SJCRH30 (cell line): ENCODE measurements at places on chromosomes 13 and 19.

DNA sequence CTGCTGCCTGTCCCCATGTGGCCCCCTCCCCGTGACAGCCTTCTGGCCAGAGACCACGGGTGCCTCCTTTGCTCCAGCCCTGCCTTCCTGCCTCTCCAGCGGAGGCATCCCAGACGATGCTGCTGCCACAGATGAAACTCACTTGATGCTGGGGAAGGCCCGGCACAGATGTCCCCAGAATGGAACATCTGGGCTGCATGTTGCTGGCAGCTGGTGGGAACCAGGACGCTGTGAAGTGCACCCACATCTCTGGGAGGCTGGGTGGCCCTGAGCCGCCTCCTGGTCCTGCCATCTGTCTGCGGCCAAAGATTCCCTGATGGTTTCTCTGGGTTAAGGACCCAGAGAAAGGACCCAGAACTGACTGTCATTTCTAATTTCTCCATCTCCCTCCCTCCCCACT is 51.9 kb upstream of the PTPRS start:
- no peaks in the 10 kb centered on the region for H3K4me1 ChIP-seq
- H3K27ac ChIP-seq = no peak overlapping the region
- H3K36me3 ChIP-seq = no peaks in the 10 kb centered on the region
- H3K27me3 ChIP-seq = no peaks in the 10 kb centered on the region
- DNase-seq = no peak

DNA sequence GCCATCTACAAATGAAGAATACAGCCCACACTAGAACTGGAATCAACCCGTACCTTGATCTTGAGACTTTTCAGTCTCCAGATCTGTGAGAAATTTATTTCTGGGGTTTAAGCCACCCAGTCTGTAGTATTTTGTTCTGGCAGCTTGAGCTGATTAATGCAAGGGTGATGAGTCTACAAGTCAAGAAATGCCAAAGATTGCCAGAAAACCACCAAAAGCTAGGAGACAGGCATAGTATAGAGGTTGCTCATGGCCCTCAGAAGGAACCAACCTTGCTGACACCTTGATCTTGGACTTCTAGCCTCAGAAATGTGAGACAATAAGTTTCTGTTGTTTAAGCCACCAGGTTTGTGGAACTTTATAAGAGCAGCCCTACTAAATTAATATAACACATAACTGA is 428.2 kb upstream of the KLF12 start:
- H3K36me3 ChIP-seq = no peaks in the 10 kb centered on the region
- no peaks in the 10 kb centered on the region for H3K27me3 ChIP-seq
- no peaks in the 10 kb centered on the region for H3K4me1 ChIP-seq

- H3K4me3 ChIP-seq = no peak overlapping the region
- no peak for DNase-seq
- peaks cover 38% of the 10 kb centered on the region for H3K4me1 ChIP-seq
- peak overlapping the region; percentile 88 for H3K27ac ChIP-seq
- H3K27me3 ChIP-seq = no peaks in the 10 kb centered on the region
Observed at GRCh38 chr13:30731361-30732045, 3.8 kb upstream of the ALOX5AP start.

GRCh38 chr19:658916-659839 is 3.8 kb downstream of the RNF126 start:
- H3K36me3 ChIP-seq = peaks cover 7% of the 10 kb centered on the region; the same call in 1 of the 2 replicates
- H3K4me1 ChIP-seq = peaks cover 10% of the 10 kb centered on the region
- H3K4me3 ChIP-seq = no peak overlapping the region
- no peaks in the 10 kb centered on the region for H3K27me3 ChIP-seq
- DNase-seq = no peak
- no peak overlapping the region for H3K27ac ChIP-seq

DNA sequence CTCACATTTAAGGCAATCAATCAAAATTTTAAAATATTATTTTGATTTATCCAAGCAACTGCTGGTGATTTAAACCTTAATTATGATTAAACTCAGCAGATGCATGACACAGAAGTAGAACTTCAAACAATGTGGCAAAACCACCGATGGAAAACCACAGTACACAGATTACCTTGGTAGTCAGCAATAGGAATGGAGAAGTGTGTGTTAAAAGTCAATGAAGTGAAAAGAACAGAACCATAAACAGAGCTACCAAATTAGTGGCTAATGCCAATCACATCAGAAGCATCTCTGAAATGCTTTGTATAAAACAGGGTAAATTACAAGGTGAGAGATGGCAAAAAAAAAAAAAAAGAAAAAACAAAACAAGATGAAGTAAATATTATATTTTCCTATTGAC is 31.2 kb downstream of the KATNAL1 start:
- H3K4me1 ChIP-seq = no peaks in the 10 kb centered on the region
- peaks cover 14% of the 10 kb centered on the region; the same call in 1 of the 2 replicates for H3K36me3 ChIP-seq
- no peak overlapping the region for H3K4me3 ChIP-seq
- H3K27ac ChIP-seq = no peak overlapping the region

- H3K4me1 ChIP-seq = peaks cover 17% of the 10 kb centered on the region
- no peak overlapping the region for H3K27ac ChIP-seq
- no peaks in the 10 kb centered on the region for H3K27me3 ChIP-seq
Observed at GRCh38 chr19:31139871-31140505, 209.2 kb downstream of the TSHZ3 start.

GRCh38 chr19:56670961-56671612 is 470 bp downstream of the ZNF835 start:
- peak overlapping the region; percentile 45 for H3K4me3 ChIP-seq
- H3K27me3 ChIP-seq = no peaks in the 10 kb centered on the region
- no peak overlapping the region for H3K27ac ChIP-seq
- no peak for DNase-seq

GRCh38 chr13:32125751-32126150 is 94.2 kb downstream of the FRY start:
- no peaks in the 10 kb centered on the region for H3K27me3 ChIP-seq
- H3K4me3 ChIP-seq = no peak overlapping the region
- no peaks in the 10 kb centered on the region for H3K36me3 ChIP-seq
- no peak overlapping the region for H3K27ac ChIP-seq

DNA sequence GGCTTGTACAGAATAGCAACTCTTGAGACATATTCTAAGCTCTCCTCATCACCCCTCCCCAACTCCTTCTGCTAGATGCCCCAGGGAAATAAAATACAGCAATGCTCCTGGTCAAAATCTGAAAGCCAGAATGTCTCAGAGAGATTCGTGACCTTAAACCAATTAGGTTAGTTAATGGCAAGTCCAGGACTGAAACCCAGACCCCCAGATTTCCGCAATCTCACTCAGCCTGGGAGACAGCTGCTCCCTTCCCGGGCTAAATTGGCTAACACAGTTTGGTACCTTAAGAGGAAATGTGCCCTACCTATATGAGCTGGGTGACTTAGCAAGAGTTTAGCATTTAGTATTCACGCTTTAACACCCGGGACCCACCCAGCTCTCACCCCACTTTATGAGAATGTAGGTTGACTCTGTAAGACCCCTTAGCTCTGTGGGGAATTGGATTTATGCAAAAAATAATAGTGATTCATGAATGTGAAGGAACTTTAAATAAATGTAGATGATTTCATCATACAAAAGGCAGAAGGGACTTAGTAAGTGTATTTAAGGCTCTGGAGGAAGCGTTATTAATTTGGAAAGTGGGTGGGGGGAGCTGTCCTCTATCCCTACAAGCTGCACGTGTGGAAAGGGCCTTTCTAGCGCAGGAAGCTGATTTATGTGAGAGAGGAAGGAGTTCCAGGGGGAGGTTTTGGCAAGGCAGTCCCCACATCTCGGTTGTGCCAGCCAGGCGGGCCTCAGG is 1.1 kb downstream of the DLEU7 start:
- H3K4me1 ChIP-seq = peaks cover 43% of the 10 kb centered on the region
- H3K4me3 ChIP-seq = no peak overlapping the region
- H3K36me3 ChIP-seq = no peaks in the 10 kb centered on the region
- peak overlapping the region; percentile 27; the same call in 1 of the 2 replicates for H3K27ac ChIP-seq

GRCh38 chr19:2542341-2543069 is 66.6 kb downstream of the GADD45B start:
- H3K36me3 ChIP-seq = no peaks in the 10 kb centered on the region
- H3K27ac ChIP-seq = peak overlapping the region; percentile 38; the same call in 1 of the 2 replicates
- H3K4me1 ChIP-seq = peaks cover 27% of the 10 kb centered on the region
- peak overlapping the region; percentile 20; the same call in 1 of the 2 replicates for H3K4me3 ChIP-seq

- H3K36me3 ChIP-seq = no peaks in the 10 kb centered on the region
- no peaks in the 10 kb centered on the region for H3K27me3 ChIP-seq
- H3K4me3 ChIP-seq = no peak overlapping the region
- H3K4me1 ChIP-seq = peaks cover 12% of the 10 kb centered on the region; the same call in 1 of the 2 replicates
- DNase-seq = peak; percentile 72
- H3K27ac ChIP-seq = no peak overlapping the region
Observed at GRCh38 chr19:5048091-5048726, 79.3 kb downstream of the KDM4B start.

DNA sequence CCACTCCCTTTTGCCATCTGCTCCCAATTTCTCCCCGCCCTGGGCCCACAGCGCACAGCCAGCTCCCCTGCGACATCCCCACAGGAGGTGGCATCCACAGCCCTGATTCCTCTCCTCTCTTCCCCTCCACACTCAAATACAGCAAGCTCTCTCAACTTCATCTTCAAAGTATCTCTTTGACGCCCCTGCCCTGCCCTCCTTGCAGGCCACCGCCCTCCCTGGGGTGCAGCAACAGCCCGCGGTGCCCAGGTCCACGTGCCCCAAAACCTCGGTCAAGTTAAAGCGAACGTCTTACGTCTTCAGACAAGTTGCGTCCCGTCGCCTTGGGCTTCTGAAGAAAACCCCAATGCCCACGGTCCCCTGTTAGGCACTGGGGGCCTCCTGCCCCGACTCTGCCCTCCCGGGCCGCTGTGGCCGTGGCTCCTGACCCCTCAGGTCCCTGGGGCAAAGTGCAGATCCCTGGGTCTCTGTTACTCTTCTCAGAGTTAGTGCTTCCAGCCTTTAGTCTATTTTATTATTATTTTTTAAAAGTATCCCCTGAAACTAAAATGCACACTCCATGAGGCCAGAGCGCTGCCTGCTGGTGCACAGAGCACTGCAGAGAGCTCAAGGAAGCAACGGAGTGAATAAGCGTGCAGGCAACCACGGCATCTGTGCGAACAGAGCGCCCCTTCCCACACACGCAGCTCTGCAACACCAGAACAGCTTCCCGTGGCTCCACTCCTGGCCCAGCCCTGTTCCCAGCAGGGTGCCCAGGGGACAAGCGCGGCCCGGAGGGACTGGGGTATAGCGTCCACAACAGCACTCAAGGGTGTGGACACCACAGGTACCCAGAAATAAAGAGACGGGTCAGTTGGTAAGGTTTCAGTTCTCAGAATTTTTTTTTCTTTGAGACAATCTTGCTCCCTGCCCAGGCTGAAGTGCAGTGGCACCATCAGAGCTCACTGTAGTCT is 26.4 kb downstream of the IL17D start:
- H3K27ac ChIP-seq = no peak overlapping the region
- no peaks in the 10 kb centered on the region for H3K36me3 ChIP-seq
- peaks cover 3% of the 10 kb centered on the region; the same call in 1 of the 2 replicates for H3K27me3 ChIP-seq
- no peak overlapping the region for H3K4me3 ChIP-seq
